ENCODE measurements at places on chromosomes 7 and 10. TPM values are rescaled to one million over a fixed set of nuclear protein-coding genes. Genes with fewer than 3 reads are reported as not detected.
A peak's percentile ranks its signal among the peaks of the same experiment; 100 is the strongest.

DNA sequence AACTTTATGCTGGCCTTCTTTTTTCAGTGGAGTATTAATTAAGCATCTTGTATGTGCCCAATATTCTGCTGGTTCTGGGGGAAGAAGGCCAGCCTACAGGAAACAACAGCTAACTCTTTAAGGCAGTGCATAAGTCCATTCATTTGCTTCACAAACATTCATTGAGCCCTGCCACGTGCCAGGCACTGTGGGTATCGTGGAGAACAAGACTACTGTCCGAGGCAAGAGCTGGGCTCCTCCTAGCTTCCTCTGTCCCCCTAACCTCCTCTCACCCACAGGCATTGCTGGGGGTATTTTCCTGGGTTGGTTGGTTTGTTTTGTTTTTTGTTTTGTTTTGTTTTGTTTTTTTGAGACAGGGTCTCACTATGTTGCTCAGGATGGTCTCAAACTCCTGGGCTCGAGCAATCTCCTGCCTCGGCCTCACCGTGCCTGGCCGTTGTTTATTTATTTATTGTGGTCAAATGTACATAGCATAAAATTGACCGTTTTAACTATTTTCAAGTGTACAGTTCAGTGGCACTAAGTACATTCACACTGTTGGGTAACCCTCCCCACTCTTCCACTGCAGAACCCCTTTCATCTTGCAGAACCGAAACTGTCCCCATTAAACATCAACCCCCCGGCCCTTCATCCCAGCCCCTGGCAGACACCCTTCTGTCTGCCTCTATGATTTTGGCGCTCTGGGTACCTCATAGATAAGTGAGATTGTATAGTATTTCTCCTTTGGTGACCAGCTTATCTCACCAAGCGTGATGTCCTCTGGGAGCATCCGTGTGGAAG is 32.6 kb downstream of the CHST3 start:
- DNase-seq = no peak

DNA sequence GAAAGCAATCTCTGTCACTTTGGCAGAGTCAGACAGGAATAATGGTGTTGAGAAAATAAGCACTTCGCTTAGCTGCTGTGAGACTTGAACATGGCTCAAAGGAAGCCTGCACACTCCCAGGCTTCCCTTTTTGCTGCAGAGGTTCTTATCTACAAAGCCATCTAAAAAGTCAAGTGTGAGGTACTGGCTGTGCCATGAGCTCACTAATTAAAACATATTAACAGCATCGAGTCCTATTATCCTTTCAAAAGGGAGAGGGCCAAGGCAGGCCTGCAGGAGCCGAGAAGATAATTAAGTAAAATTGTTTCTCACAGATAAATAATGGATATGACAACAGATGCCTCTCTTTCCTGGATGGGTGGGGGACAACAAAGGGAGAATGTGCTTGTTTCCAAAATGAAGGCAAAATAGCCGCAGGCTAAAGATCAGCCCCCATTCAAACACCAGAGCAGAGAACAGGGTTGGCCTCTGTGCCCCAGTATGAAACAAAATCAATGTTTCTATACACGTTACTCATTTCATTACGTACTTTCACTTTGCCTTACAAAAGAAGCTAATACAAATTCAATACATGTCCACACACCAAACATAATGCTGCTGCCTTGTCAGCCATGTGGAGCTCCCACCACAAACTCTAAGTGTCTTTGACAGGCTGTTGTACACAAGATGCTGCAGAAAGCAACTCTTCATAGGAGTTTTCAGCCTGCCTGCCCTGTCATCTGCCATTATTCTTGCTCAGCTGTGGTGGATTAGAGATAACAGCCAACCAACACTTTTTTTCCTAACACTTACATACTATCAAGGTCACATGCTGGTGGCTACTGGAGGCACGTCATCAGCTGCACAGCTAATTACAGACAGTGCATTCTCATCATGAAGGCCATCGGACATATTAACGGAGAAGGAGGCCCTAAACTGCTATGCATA is 55.3 kb downstream of the ELAPOR2 start:
- DNase-seq = no peak

- no peak for DNase-seq
These were observed 8.0 kb downstream of the SUFU start for GRCh38 chr10:102511583-102512274.

DNA sequence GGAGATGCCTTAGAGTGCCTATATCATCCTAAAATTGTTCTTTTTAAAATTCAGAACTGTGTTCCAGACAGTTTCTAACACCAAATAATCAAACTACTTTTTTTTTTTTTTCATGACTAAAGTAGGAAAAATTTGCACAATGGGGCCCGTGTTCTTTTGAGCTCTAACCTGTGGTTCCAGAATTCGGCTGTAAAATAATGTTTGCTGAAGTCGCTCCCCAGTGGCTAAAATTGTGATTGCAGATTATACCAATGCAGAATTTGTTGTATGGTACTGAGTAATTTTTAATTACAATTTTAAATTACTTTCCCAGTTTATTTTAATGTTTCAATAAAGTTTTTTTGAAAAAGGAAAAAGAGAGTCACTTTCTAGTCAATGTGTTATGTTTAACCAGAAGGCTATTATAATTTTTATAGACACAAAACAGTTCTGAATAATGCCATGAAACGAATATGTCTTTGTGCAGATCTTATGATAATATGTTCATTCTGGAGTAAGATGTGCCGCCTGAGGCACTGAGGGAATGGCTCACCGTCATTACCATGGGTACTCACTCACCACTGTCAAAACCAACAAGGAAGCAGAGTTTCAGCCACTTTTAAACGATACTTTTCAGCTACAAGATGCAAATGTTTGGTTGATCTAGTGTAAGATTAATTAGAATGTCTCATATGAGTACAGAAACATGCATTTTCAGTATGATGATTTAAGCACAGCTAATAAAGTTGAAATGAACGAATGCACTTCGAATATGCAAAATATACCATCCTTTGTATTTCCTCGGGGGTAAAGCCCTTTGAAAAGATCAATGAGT is 173.6 kb downstream of the PRKCQ start:
- DNase-seq = no peak

DNA sequence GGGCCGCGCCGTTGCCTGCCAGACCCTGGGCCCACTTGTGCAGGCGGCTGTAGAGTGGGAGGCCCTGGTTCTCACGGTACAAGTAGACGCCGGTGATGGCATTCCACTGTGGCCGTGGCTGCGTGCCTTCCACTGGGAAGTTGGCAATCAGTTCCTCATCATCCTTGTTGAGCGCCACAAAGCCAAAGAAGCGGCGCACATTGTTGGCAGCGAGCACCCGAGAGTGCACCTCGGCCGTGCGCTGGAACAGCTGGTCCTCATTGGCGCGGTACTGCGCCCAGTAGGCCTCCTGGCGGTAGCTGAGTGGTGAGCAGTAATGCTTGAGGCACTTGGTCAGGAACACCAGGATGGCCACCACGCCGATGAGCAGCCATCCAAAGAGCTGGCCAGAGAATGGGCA is 5.0 kb downstream of the CALHM2 start:
- DNase-seq = no peak

GRCh38 chr7:155590215-155591018 is 44.1 kb upstream of the CNPY1 start:
- DNase-seq = no peak

GRCh38 chr10:112448888-112449287 is 1.9 kb downstream of the VTI1A start:
- no peak for DNase-seq

GRCh38 chr7:134280508-134280907 is 36.2 kb downstream of the SLC35B4 start:
- no peak for DNase-seq

GRCh38 chr7:38465956-38466355 is 165.2 kb downstream of the AMPH start:
- DNase-seq = no peak

GRCh38 chr10:73376679-73377078 is 18.0 kb upstream of the CFAP70 start:
- DNase-seq = no peak

- no peak for DNase-seq
These were observed 245.5 kb downstream of the REEP3 start for GRCh38 chr10:63766745-63767137.

DNA sequence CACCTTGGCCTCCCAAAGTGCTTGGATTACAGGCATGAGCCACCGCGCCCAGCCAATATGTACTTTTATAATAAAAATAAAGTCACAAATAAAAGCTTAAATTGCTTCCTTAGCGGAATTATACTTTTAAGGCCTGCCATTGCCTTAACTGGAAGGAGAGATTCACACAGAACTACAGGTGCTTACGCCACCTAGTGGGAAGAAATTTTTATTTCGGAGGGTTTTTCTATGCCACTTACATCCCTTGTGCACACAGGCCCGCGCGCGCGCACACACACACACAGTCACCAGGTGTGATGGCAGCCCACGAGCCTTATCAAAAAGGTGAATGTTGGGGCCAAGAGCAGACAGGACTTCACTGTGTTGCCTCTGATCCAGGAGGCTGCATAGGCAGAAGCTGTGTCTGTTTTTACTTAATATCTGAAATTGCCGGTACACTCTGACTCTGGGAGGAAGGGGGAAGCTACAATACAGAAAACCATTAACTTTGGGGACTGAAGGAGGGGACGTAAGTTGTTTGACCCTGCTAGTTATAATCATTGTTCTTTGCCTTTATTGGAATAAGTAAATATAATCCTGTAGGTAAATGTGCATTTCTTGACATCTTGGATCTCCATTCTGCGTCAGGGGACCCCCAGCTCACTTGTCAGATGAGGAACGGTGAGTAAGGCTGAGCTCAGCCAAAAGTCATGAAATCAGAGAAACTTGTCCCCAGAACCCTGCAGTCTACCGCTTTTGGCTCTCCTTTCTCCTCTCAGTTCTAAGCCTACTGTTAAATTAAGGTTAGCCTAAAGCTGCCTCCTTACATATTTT is 87.1 kb downstream of the SLC16A9 start:
- no peak for DNase-seq

DNA sequence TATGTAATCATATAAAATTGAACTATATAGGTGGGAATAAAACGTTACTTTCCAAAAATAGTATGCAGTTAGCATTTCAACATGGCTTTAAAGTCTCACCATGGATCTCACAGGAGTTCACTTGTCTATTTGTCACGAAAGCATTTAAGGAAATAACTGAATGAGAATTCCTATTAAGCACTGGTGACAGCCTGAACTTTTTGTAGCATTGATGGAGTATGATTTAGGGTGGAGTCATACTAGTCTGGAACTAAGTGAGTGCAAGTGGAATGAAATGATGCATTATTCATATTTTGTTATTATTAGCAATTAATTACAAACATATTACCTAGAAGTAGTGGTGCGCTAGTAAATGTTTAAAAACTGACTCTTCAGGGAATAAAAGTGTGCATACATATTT is 26.0 kb upstream of the HIBADH start:
- no peak for DNase-seq

- DNase-seq = no peak
These were observed 103.9 kb downstream of the CUBN start for GRCh38 chr10:17025444-17026295.

GRCh38 chr7:112749775-112750174 is 40.4 kb downstream of the TMEM168 start:
- DNase-seq = no peak

DNA sequence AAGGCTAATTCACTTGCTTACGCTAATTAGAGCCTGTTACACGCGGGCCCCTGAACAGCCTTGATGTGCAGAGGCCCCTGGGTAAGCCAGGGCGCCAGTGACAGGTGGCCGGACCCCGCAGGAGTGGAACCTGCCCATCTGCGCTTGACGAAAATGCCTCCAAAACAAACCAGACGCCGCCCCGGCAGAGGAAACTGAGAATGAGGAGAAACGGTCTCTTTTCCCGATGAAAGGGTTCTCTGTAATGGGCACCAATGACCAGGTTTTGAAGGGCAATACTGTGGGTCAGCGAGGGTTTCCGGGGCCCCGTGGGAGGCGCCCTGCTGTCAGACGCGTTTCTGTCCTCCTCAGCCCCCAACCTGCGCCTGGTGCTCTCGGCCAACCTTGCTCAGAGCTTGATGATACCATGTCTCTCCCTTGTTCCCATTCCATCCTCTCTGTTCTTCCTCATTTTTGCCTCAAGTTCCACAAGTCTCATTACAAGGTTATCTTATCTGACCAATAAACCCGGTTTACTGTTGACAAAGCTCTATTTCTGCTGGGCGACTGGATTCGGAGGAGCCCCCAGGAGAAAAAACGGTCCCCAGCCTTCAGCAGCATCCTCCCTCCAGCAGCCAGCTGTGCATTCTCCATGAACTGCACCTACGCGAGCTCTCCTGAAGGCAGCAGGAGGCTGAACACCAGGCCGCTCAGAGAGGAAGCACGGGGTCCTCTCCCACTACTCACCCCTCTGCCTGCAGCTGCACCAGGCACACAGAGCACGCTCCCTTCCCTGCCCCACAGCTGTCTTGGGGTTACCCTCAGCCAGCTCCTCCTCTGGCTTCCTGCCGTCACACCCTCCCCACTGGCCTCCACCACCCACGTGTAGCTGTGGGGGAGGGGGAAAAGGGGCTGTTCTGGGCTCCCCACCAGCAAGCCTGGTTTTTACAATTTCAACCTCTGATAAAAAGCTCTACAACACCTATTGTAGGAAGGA is 202.0 kb downstream of the MAD1L1 start:
- DNase-seq = no peak

GRCh38 chr10:24901686-24902399 is 50.6 kb downstream of the PRTFDC1 start:
- peak; percentile 58 for DNase-seq

DNA sequence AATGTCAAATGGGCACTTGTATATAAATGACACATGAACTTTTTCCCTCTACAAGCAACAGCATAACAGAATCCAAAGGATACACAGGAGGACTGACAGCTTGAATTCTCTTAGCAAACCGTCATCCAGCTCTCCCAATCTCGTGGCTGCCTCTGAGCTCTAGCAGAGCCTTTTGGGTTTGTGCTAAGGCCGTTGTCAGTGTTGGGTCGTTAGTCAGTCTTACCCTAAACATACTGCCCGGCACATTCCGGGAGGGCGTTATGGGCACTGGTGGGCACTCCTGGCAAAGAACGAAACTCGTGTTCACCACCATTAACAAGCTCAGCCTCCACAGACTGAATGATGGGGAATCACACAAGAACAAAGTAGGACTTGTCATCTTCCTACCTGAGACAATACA is 19.6 kb upstream of the ENO4 start:
- DNase-seq = no peak

- no peak for DNase-seq
These were observed 5.7 kb upstream of the DYNC1I1 start for GRCh38 chr7:95766657-95767056.

GRCh38 chr7:54995610-54996363 is 23.0 kb upstream of the EGFR start:
- DNase-seq = no peak

DNA sequence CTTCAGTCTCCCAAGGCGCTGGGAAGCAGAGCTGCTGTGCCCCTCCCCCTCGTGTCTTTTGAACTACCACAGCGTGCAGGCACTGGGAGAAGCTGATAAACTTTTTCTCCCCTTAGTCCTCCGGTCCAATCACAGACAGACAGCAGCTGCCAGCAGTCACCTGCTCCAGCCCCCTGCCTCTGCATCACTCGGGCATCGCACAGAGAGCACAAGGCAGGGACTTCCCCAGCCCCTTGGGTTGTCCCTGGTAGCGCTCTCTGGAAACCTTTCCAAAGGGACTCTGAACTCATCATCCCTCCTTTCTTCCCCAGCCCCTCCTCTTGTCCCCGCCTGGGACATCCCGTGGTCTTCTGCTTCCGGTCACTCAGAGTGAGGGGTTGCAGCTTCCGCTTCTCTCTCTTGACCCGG is 1.4 kb upstream of the NEUROG3 start:
- DNase-seq = no peak

The CALCR gene
- 0.16 TPM for total RNA-seq

The CFAP69 gene
- total RNA-seq = 9.3 TPM

The MET gene
- total RNA-seq = 54.1 TPM

The SLC18A2 gene
- total RNA-seq = 2.1 TPM

The TFPI2 gene
- total RNA-seq = 1.3 TPM

The DNAH11 gene
- total RNA-seq = 0.94 TPM

The METTL27 gene
- 14.4 TPM for total RNA-seq

All from ureter (tissue), 1 donor.